Cortex of kidney (tissue), 1 donor: ENCODE measurements at places on chromosomes 6 and 20.

GRCh38 chr6:137768935-137769334 is 98.1 kb upstream of the TNFAIP3 start:
- no peak for DNase-seq

- peak; percentile 33 for DNase-seq
These were observed 2.5 kb downstream of the MYMX start for GRCh38 chr6:44219053-44219814.

DNA sequence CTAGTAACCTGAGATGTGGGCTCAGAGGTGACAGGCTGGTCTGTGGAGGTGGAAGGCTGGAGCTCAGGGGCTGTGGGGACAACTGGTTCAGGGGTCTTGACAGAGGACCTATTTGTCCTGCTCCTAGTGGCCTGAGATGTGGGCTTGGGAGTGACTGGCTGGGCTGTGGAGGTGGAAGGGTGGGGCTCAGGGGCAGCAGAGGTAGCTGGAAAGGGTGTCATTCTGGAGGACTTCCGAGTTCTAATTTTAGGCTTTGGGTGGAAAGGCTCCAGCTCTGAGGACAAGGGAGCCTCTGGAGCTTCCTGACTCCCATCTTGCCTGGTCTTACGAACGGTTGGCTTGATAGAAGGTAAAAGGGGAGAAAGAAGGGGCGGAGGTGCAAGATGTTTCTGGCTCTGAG is 11.5 kb downstream of the MDC1 start:
- DNase-seq = no peak

DNA sequence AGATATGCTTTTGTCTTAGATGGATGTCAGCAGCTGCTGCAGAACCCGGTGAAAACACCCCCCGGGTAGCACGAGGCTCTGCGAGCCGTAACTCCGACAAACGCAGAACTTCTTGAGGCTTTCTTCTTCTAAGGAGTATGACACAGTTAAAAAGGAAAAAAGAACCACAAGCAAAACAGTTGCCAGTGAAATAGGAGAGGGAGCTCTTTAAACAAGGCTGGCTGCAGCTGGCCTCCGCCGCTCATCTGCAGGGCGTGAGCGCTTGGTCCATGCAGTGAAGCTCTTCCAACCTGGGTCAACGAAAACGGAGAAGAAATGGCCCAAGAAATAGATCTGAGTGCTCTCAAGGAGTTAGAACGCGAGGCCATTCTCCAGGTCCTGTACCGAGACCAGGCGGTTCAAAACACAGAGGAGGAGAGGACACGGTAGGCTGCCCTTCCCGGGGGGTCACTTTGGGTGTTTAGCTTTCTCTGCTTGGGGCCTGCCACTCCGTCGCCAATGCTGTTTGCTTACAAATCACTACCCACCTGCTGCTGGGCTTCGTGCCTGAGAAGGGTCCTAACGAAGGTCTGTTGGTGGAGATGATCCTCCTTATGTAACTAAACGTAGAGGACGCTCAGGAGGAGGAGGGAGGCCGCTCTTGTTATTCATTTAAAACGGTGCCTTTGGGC is 13.2 kb downstream of the SYTL3 start:
- DNase-seq = no peak

DNA sequence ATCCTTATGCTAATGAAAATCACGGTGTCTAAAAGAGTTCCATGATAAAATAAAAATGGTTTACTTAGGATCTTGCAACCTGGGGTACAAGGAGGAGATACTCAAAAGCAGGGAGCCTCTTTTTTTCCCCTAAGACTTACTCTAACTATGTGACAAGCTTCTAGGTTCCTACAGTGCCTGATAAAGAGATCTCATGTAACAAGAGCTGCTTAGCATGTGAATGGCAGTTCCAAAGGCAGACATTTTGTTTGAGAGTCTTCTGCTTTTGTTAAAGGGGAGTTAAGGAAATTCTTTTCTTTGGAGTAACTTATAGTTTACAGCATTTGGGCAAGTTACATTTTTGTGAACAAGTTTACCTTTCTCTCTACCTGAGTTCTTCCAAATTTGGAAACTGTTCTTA is 945.8 kb upstream of the ADGRB3 start:
- no peak for DNase-seq

DNA sequence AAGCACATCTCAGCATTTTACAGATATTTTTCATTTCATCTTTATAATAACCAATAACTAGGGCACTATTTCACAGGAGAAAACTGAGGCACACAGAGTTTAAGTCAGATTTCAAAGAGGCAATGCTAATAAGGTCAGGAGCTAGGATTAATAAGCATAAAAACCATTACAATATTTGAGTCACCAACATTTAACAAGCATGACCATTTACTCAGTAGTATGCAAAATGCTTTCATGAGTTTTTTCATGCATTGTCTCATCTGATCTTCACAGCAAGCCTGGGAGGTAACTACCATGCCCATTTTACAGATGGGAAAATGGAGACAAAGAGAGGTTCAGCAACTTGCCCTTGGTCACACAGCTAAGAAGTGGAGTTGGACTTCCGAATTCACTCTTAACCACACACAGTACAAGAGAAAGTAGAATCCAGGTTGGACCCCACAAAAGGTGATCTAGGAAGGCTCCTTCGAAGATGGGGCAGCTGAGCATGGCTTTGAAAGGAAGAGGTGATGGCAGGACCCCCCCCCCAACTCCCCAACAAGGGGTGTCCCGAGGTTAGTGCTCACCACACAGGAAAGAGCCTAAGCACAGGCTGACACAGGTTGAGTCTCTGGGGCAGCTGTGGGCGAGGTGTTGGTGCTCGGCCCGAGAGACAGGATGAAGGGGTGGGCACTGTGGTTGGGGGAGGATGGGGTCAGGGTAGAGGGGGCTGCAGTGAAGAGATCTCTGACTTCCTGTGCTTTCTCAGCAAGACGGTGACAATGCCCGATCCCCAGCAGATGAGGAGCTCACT is 108.8 kb downstream of the PREX1 start:
- no peak for DNase-seq

DNA sequence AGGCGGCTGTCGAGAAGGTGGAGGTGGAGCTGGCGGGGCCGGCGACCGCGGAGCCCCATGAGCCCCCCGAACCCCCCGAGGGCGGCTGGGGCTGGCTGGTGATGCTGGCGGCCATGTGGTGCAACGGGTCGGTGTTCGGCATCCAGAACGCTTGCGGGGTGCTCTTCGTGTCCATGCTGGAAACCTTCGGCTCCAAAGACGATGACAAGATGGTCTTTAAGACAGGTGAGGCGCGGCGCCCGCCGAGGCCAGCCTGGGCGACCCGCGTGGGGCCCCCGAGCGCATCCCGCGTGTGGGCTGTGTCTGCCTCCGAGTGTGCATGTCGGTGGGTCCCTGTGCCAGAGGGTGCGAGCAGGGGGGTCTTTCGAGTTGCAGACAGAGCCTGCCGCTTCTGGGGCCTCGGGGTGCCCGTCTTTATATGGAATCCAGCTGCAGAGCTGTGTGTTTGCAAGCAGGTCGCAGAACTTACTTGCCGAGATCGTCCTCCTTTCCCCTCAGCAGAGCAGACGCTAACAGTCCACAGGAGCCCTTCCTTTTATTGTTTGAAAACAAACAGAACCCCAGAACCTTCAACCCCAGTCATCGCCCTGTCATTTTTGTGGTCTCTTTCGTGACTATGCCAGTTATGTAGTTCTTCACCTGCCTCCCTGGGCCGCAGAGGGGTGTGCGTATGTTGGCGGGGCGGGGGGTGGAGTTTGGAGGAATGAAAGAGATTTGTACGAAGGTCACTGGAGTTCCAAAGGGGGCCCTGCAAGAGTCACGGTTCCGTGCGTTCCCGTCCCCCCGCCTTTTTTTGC is 766 bp downstream of the SLC16A10 start:
- DNase-seq = no peak

- no peak for DNase-seq
These were observed 64.8 kb downstream of the KIAA0319 start for GRCh38 chr6:24581084-24581669.
